ENCODE measurements at places on chromosomes 13 and 19.

GRCh38 chr13:42229287-42229686 is 42.7 kb upstream of the AKAP11 start:
- DNase-seq: no peak

DNA sequence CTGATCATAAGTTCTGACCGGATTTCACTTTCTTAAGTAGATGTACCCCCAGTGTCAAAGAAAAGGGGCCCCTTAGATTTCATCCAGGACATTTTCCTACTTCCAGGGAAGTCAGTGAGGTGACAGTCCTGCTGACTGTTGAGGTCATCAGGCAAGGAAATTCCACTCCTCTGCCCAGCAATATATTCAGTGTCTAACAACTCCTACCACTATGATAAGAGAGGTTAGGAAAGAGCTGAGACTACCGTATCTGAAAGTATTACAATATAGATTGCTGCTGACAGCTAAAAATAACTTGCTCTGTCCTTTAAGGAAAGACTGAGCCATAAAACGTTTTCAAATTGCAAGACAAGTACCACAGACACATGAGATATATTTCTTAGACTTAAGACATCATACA is 325.1 kb downstream of the EFNB2 start:
- DNase-seq: no peak

DNA sequence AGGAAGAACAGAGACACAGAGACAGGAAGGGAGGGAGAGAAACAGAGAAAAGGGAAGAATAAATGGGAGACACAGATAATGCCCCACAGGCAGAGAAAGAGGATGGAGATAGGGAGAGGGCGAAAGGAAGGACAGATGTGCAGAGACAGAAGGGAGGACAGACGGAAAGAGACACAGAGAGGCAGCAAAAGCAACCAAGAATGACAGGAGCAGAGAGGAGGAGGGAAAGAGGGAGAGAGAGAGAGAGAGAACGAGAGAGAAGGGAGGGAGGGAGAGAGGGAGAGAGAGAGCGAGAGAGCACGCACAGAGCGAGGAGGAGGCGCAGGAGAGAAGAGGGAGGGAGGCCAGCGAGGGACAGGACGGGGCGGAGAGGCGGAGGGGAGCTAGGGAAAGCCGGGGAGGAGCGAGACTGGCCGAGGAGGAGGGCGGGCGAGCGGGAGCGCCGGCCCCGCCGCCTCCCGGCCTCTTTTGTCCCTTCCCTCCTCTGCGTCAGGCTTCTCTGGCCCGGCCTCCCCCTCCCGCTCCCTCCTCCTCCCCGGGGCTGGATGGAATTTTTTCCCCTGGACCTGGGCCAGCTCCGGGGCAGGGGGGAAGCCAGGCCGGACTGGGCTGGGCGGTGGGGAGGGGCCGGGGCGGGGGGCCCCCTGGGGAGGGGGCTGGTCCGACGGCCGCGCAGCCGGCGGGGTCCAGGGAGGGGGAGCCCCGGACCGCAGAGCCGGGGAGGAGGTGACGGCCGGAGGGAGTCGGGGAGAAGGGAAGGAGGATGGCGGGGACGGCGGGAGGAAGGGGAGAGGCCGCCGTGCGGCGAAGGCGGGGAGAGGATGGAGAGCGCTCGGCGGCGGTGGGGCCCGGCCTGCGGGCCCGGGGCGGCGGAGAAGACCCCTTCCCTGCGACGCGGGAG is 4.2 kb upstream of the SPACA6 start:
- DNase-seq: peak; percentile 98

DNA sequence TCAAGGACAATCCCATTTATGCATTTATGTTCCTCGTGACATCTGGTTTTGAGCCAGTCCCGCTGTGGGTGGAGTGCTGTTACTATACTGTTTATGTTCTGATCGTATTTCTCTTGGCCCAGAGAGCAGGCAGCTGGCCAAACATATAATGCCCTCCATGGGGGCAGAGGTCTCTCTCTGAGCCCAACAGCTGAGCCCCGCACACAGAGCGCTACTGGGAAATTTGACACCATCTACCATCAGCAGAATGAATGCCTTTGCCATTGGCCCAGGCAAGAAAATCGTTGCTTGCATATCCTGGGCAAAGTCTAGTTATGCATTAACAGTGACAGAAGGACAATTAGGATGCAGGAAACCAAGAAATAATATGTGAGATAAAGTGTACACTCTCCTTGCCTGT is 126.8 kb upstream of the CACNA1A start:
- peak; percentile 84 for DNase-seq

- DNase-seq: no peak
Measured at GRCh38 chr13:83178008-83178407, 704.3 kb downstream of the SLITRK1 start.
